Naive thymus-derived CD4-positive, alpha-beta T cell (primary cell): ENCODE measurements at places on chromosomes 2 and 18. TPM values are rescaled to one million over a fixed set of nuclear protein-coding genes. Genes with fewer than 3 reads are reported as not detected.

Gene TBC1D8
- 3.8 TPM for total RNA-seq

Gene MYOM1
- total RNA-seq = 5.6 TPM

Gene LOXL3
- total RNA-seq = 0.51 TPM

Gene MYO5B
- total RNA-seq = not detected

Gene PAX8
- 1.5 TPM for total RNA-seq

Gene SPATA3
- total RNA-seq = not detected

Gene CPO
- total RNA-seq = 0.51 TPM

Gene GKN2
- total RNA-seq = not detected

Gene C1QL2
- not detected for total RNA-seq

Gene DGUOK
- total RNA-seq = 43.1 TPM

Gene TMEM163
- total RNA-seq = 0.71 TPM

Gene NR4A2
- 252 TPM for total RNA-seq

Gene EGR4
- 0.15 and 0.23 TPM in 2 replicates for total RNA-seq

Gene LYG2
- total RNA-seq = not detected

Gene RAB6C
- total RNA-seq = not detected

Gene SLC8A1
- 1.2 TPM for total RNA-seq

Gene MERTK
- total RNA-seq = 0.15 and 0.22 TPM in 2 replicates

Gene NT5C1B
- total RNA-seq = not detected

Gene HAAO
- 0.82 and 1.2 TPM in 2 replicates for total RNA-seq

Gene REG1A
- not detected for total RNA-seq

Gene IDH1
- total RNA-seq = 25.2 and 26.4 TPM in 2 replicates

Gene POTEE
- total RNA-seq = 0.19 TPM

Gene ACTG2
- total RNA-seq = not detected
